ENCODE measurements at places on chromosomes 3 and 15.
A peak's percentile ranks its signal among the peaks of the same experiment; 100 is the strongest.

- DNase-seq: no peak
Measured at GRCh38 chr3:128011140-128011539, 41.1 kb upstream of the SEC61A1 start.

GRCh38 chr3:54905920-54906319 lies 21.9 kb downstream of the LRTM1 start:
- no peak for DNase-seq

DNA sequence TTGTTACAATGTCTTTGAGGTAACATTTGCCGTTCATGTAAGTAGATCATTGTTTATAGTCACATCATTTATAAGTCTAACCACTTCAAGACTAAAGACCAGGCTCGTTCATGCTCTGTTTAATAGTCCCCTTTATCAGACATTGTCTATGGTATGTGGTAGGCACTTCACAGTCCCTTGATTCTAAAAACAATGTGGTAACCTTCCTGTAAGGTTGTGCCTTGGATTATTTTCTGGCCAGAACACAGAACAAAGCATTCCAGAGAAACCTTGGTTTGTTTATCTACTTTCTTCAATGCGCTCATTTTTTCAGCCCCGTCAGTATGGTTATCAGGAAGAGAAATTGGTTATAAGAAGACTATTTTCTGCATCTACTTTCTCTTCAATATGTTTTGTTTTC lies 16.3 kb upstream of the ST3GAL6 start:
- DNase-seq: no peak

DNA sequence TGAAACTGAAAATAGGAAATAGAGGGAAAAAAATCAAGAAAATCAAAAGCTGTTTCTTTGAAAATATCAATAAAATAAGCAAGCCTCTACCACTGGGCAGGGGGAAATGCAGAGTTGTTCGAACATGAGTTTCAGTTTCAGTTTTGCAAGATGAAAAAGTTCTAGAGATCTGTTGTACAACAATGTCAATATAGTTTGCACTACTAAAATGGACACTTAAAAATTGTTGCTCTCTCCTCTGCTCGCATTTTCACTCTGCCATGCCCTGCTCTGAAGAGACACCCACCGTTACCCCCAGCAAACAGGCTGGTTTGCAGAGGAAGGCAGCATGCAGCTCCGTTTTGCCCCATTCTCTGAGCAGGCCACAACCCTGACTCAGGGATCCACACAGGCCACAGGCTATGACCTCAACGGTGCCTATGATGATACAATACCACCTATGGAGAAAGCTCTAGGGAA lies 64.5 kb downstream of the ZNF148 start:
- DNase-seq: peak; percentile 78

DNA sequence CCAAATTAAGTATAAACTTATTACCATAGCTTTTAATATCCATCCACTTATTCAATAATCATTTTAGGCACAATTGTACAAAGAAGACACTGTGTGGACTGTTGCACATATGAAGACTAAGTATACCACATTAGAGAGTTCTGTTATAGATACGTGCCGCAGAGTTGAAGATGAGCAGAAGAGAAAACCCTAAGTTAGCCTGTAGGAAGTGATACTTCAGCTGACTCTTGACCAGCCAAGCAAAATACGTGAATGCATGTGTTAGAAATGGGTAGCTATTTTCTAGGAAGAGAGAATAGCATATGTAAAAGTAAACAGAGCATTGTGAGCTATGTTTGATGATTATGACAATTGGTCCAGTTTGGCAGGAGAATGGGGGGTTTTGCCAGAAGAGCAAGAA lies 272.0 kb upstream of the ATP11B start:
- DNase-seq: no peak

DNA sequence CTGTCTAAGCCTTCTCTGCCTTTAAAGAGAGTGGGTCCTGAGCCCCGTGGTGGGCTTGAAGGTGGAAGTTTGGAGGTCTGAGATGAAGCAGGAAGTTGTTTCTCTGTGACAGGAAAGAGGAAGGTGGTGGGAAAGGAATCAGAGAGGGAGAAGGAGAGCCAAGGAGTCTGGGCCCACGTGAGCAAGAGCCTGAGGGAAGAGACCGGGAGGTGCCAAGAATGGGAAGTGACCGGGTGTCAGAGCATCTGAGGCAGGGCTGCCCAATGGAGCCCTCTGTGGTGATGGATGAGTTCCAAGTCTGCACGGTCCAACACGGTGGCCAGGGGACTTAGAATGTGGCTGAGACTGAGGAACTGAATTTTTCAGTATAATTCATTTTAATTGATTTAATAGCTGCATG lies 24.6 kb downstream of the ALDH1L1 start:
- no peak for DNase-seq

GRCh38 chr15:40928821-40929659 lies at the start of gene DLL4:
Gene DLL4 (plus strand): TSS chr15:40929340. CDS start chr15:40929669, 329 bp downstream.
- DNase-seq: peak; percentile 30

GRCh38 chr3:125585595-125586223 lies 9.6 kb downstream of the OSBPL11 start:
- DNase-seq: peak; percentile 47

DNA sequence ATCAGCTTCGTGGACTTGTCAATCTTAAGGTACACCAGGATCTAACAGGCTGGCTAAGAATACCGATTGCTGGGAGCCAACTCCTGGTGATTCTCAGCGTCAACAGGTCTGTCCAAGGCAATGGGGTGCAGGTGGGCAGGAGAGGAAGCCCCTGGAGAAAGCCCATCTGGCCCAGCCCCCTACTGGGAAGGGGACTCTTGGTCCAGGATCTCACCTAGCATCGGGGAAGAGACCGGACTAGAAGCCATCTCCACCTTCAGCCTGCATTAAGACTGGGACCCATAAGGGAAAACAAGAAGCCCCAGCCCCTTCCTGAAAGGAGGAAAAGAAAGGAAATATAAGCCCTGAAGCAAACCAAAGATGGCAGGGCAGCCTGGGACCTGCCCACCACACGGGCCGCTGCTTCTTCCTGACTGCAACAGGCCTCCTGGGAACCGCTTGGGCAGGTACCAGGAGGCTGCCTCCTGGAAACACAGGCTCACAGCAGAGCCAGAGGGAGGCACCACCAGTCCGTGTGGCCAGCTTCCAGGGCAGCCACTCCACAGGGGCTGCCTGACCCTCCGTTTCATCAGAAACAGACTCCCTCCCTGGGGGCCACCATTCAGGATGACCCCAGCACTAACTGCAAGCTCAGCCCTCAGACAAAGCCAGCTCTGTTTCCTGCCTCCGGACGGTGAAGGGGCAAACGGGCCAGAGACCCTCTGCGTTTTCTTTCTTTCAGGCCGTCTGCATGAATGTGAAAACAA lies 100.2 kb downstream of the LRIG1 start:
- no peak for DNase-seq

DNA sequence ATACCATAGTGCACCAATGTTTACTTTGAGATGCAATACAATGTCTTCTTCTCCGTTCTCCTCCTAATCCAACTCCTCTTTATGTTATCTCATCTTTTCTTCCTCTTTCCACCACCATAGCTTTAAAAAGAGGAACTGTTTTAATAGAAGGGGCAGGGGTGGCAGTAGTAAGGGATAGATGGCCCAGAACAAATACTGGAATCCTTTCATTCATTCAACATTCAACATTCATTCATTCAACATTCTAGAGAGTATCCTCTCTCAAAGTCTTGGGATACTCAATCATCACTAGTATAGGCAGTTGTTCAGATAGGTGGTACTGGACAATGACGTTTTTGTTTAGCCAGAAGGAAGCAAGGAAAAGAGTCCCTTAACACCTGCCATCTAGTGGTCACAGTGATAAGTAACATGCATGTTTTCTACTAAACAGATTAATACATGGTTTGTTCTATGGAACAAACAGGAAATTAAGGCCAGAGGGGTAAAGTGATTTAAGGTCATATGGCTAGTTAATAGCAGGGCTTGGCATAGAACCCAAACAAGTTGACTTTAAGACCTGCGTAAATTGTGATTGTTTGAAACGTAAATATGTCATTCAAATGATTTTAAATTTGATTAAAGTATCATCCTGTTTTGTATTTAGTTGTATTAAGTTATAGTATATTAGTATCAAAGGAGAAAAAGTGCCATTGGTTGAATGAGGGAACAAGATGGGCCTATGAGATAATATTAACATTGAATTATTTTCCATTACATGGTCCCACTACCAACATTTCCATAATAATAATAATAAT lies 26.9 kb upstream of the EHHADH start:
- DNase-seq: peak; percentile 71

DNA sequence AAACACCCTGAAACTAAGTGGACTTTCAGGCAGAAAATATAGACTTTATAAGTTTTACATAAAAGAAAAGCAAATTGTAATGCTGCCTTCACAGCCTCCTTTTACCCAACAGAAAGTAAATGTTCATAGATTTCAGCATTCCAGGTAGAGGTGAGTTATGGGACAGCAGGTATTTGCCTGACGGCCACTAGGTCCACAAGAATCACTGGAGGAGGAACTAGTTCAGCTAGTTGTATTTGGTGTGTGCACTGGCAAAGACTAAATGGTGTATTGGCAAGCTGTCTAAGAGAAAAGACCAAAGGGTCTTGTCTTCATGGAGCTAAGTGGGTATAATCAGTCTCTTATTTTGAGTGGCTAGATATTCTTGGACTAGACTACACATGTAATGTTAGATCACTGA lies 34.2 kb downstream of the ZNF654 start:
- DNase-seq: no peak

DNA sequence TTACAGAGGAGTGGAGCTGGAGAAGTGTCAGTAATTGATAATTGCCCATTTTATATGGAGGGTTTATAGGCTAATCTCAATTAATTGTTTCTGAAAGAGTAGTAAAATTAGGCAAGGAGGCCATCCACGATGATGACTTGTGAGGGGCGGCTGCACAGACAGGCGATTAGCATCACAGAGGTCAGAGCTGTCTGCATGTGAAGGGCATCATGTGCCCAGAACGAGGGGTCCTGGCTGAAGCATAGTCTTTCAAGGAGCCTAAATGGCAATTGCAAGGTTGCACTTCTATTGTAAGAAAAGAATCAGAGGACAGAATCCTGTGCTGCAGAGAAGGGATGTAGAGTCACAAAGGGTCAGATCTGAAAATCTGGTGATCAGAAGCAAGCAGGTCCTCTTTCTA lies 196.6 kb downstream of the EBLN2 start:
- DNase-seq: no peak

- DNase-seq: no peak
Measured at GRCh38 chr3:52047295-52047960, 8.9 kb downstream of the DUSP7 start.

DNA sequence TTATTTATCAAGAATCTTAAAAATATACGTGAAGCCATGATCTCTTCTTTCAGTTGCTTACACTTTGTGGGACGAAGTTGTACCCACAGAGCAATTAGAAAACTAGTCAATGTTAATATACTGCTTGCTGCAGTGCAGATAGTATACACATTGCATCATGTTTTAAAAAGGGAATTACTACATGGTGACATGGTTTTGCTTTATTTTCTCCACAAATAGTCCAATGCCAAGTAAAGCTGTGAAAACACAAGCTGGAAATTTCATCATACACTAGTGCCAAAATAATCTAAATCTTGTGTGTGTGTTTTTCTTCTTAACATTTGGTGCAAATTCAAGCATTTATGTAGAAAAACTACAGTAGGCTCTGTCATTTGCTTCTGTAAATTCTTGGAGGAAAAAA lies 233.0 kb downstream of the EPHA3 start:
- DNase-seq: no peak

DNA sequence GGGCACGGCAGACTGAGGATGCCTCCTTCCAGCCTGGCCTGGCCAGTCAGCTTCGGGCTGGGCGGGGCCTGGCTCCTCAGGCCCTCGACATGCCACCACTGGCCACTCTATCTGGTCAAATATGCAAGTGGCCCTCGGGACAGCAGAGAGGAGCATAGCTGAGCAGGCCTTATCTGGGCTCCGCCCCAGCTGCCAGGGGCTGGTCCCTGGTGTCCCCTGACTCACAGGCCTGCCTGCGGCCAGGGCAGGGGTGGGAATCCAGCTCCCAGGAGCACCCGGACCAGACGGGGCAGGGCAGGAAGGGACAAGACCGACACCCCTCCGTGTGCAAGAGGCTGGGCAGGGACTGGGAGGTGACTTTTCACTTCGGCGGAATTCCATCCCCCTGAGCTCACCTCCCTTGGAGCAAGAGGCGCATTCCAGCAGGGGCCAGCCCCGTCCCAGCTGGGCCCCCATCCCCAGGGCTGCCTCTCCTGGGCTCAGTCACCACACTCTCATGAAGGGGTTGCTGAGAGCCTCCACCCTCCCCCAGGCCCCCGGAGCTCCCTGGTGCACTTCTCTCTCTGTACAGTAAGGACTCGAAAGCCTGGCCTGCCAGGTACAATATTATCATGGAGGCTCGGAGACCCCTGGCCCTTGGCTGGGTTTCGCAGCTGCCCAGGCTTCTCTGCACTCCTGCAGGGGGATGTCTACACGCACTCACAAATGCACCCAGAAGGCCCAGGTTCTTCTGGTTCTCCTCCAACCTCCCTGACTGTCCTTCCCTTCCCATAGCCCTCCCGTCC lies 29.5 kb downstream of the WNT7A start:
- no peak for DNase-seq

DNA sequence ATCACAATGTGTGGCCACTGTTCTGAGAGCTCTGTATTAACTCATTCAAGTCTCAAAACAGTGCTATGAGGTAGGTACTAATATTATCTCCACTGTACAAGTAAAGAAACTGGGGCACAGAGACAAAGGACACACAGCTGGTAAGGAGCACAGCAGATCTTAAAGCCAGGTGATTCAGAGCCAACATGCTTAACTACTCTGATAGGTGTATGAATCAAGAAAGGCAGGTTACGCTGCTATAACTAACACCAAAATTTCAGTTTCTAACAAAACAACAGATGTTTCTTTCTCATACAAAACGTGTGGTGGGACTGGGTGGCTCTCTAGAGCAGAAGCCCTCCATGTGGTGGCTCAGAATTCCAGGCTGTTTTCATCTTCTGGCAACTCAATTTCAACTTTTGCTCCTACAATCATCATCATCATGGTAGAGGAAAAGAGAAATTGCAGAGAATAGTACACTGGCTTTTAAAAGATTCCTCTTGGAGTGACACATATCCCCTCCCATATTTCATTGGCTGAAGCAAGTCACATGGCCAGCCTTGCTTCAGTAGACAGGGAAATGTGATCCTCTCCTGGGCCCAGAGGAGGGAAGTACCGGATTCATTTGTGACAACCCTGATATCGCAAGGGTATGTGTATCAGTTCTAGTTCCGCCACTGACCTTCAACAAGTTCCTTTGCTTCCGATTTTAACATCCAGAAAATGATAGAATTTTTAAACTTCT lies 126.2 kb upstream of the PTX3 start:
- DNase-seq: no peak

DNA sequence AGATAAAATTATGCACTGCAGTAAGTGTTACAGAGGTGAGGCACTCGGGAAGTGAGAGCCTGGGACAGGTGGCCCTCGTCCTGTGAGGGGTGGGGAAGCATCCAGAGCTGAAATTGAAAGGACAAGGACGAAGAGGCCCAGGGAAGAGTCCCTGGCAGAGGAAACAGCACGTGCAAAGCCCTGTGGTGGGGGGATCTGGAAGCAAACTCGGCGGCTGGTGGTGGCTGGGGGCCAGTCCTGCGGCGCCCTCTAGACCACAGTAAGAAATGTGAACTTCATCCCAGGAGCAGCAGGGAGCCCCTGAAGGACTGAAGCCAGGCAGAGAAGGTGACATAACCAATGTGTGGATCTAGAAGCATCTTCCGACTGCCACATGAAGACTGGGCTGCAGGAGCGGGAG lies 42.8 kb downstream of the GRIP2 start:
- DNase-seq: no peak

Measured in inflammatory macrophage treated with lipopolysaccharide for 4 hours (primary cell).